Stimulated activated CD4-positive, alpha-beta T cell treated with anti-CD3 and anti-CD28 coated beads, Interleukin-1b, Interleukin-23, amount 100 ng/mL, for 1 hour (primary cell): ENCODE measurements at places on chromosomes 7 and 10.

DNA sequence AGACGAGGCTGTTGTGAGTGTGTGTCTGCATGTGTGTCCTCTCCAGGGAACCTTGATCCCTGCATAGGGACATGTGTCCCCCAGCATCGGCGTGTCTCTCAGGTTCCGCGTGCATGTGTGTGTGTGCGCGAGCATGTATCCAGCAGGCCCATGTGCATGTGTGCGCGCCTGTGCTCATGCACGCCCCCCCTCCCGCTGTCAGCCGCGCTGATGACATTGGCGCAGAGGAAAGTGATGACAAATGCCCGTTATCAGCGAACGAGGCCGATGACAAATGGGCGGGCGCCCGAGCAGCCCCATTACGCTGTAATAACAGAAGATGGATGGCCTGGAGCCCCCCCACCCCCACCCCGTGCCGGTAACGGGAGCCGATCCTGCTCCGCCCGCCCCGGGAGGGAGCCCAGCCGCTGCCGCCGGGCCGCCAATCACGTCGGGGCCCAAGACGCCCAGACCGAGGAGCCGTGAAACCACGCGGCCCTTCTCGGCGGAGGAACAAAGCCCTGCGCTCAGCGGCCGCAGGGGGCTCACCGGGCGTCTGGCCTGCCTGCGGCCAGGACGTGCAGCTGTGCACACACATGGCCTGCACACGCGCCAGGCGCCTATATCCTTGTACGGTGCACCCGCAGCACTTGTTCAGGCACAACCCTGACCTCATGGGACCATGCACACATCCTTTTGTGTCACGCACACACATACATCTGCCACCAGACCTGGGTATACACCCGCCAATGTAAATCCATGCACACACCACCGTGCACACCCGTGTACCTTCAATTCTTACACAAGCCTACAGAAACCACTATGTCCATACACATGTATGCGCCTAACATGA lies 21.5 kb downstream of the POLL start:
- DNase-seq: no peak

DNA sequence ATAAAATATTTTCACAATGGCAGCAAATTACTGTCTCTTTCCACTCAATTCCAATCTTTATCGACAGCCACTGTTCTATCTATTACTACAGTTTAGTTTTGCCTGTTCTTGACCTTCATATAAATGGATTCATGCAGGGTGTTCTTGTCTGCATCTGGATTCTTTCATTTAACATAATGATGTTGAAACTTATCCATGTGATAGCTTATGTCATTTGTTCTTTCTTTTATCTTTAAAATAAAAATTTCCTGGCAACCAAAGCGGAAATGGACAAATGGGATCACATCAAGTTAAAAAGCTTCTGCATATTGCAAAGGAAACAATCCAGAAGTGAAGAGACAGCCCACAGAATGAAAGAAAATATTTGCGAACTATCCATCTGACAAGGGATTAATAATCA lies 20.5 kb upstream of the DMTF1 start:
- DNase-seq: no peak

- DNase-seq: no peak
Measured at GRCh38 chr7:13262929-13263530, 575.6 kb downstream of the ARL4A start.

GRCh38 chr7:130112662-130113425 lies 42.5 kb downstream of the KLHDC10 start:
- no peak for DNase-seq

DNA sequence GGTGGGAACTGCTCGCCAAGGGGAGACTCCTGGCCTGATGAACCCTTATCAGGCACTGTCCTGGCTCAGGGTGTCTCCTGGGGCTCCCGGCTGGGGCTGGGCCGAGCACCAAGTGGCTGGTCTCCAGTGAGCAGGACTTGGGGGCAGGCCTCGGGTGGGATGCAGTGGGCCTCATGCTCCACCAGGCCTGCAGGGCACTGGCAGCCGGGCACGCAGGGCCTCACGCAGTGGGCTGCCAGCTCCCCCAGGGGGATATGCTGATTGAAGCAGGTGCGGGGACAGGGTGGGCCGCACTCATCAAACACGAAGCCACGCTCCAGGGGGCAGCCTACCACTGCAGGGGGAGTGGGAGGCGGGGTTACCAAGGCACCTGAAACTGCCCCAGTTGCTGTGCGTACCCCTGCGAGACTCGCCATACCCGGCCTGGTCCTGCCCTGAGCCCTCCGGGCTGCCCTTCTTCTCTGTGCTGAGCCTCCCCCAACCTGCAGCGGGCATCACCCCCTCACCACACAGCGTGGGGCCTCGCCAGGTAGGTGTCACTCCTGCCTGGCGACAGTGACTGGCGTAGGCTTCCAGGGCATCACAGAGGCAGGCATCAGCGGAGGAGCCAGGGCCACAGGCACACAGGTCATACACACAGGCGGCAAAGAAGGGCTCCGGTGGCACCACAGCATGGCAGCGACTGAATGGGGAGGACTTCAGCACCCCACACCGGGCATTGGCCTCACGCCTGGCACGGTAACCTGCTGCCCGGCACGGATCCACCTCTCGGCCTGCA lies 14.5 kb downstream of the ATP6V1F start:
- DNase-seq: no peak

GRCh38 chr10:70145666-70146488 lies 623 bp downstream of the TYSND1 start:
- peak; percentile 42 for DNase-seq

DNA sequence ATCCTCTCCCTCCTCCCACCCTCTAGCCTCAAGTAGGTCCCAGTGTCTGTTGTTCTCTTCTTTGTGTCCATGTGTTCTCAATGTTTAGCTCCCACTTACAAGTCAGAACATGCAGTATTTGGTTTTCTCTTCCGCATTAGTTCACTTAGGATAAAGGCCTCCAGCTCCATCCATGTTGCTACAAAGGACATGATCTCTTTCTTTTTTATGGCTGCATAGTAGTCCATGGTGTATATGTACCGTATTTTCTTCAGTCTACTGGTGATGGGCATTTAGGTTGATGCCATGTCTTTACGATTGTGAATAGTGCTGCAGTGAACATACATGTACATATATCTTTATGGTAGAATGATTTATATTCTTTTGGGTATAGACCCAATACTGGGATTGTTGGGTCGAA lies 1.6 kb upstream of the GOT1 start:
- DNase-seq: no peak

DNA sequence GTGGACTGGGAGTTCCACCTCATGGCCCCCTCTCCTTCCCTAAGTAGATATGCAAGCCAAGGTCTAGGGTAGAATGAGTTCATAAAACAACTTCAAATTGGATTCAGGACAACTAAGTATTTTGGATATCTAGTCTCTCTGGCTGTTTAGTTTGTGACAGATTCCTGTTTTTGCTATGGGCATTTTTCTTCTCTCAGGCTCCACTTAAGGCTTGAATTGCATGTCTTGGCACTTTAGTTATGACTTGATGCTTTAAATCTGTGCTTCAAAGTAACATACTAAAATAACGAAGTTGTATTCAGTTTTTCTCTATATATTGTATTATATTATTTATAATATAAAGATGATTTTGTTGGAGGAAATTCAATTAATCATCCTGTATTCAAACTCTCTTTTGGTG lies 873.4 kb upstream of the MBL2 start:
- no peak for DNase-seq

DNA sequence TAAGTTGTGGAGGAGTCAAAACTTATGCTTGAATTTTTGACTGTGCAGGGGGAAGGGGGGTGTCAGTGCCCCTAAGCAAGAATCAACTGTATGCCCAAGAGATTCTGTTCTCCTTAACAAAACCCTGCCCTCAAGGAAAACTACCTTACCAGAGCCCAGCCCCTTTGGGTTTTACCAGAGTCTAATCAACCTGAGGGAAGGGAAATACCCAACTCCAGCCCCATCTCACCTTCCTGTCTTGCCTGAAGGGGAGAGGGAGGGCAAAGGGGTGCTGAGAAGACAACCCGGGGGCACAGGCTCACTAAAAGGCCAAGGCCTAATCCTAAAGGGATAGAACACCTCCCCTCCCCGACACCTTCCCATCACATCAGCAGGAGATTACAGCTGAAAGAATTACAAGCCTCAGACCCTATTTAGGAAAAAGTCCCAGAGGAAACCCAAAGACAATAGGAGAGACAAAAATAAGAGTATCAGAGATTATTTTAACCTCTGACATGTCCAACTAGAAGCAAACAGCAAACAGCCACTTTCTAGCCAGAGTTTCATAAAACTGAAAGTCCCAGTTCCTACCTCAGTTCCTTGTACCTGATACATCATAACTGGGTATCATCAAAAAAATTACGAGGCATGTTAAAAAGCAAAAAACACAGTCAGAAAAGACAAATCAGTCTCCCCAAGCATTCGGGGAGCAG lies 26.8 kb upstream of the C7orf33 start:
- DNase-seq: no peak

- DNase-seq: no peak
Measured at GRCh38 chr7:41918597-41918996, 215.7 kb upstream of the INHBA start.

- no peak for DNase-seq
Measured at GRCh38 chr7:50405221-50405620, 44.9 kb downstream of the FIGNL1 start.

GRCh38 chr10:122326385-122326784 lies 48.1 kb upstream of the PLEKHA1 start:
- no peak for DNase-seq

DNA sequence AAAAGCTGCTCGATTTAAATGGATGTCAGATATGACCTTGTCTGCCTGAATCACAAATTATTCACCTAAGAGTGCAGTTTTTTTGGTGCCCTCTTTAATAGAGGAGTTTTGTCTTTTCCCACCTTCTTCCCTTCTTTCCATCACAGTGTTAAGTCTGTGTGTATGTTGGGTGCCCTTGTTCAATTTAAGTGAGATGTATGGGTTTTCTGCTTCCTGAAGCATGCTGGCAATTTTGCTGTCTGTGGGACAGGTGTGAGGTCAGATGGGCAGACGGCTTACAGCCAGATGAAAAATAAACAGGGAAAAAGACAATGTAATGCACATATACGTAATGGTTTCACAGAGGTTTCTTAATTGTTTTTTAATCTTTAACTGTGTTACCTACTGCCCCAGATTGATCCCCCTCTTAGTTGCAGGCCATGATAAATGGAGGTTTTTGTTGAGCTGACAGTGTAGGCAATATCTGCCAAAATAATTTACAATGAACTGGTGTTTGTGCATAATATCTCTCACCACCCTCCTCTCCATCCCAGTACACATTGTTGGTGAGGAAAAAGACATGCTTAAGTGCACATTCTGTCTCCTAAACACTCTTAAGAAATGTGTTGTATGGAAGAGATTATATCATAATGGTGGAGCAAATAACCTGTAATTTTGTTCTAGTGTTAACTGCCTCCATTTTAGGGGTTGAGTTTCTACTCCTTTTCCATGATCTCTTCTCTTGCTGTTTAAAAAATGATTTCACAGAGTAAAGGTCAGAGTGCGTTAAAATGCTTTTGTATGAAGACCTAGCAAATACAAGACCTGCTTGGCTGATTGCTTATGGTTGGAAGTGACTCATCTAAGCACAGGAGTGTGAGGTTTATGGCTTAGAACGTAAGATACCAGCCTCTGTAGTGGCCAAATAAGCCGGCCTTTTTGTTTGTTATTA lies 123.9 kb downstream of the LRRC4 start:
- no peak for DNase-seq

- DNase-seq: no peak
Measured at GRCh38 chr7:112067200-112067599, 139.0 kb downstream of the DOCK4 start.

DNA sequence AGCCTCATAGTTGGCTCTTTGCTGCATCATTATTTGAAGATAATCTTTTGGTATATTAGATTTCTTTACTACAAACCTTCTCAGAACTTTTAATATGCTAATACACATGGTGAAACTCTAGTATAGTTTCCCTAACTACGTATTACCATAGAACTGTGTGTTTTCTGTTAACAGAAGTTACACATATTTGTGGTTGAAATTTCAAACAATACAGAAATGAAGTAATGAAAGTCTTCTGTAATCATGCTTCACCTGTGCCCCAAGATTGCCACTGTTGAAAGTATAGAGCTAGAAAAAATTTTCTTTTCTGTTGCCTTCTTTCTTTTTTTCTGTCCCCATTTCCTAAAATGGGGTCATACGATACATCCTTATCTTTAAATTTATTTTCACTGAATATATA lies 9.1 kb downstream of the BMPR1A start:
- DNase-seq: no peak

GRCh38 chr10:44703241-44704155 lies 207.6 kb upstream of the TMEM72 start:
- DNase-seq: no peak

- DNase-seq: no peak
Measured at GRCh38 chr7:121083138-121083789, 94.8 kb downstream of the CPED1 start.

GRCh38 chr10:36802490-36803153 lies 322.8 kb upstream of the ANKRD30A start:
- DNase-seq: no peak

DNA sequence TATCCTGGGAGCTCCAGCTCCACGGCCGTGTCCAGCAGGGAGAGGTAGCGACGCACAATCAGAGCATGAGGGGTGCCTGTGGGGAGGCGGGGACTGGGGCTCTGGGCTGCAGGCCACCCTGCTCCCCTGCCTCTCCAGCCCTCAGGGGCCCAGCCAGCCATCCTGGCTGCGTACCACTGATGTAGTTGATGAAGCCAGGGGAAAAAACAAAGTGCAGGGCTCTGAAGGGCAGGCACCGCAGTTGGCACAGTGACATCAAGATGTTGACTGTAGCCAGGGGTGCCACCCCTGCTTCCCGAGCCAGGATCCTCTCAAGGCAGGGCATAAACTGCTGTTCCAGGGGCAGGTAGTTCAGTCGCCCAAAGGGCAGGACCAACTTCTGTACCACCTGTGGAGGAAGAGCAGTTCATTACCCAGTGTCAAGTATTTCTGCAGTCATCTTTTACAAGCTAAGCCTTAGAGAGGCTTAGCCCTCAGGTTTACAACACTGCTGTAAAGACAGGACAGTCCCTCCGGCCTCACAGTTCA lies 2.8 kb downstream of the FASTK start:
- no peak for DNase-seq
